NCI-H187 (cell line): ENCODE measurements at places on chromosomes 2 and 18.

DNA sequence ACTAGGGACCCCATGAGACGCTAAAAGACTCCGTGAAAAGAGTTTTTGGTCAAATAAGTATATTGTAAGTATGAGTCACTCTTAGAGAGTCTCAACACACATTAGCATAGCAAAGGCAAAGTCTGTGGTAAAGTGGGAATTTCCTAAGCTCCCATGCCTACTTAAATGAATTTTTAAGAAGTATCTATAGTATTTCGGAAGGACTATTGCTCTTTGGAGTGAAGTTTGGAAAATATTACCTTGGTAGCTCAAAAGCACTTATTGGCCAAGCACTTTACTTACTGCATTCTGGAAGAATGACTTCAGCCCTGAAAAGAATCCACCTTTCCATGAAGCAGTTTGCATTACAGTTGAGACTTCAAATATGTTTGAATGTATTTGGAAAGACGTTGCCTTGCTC, 57.1 kb downstream of the CAVIN2 start:
- no peak for DNase-seq

GRCh38 chr2:65438137-65438899, 5.9 kb upstream of the SPRED2 start:
- no peak for DNase-seq

- DNase-seq: no peak
These were observed 2.4 kb downstream of the BOK start for GRCh38 chr2:241560883-241561474.

DNA sequence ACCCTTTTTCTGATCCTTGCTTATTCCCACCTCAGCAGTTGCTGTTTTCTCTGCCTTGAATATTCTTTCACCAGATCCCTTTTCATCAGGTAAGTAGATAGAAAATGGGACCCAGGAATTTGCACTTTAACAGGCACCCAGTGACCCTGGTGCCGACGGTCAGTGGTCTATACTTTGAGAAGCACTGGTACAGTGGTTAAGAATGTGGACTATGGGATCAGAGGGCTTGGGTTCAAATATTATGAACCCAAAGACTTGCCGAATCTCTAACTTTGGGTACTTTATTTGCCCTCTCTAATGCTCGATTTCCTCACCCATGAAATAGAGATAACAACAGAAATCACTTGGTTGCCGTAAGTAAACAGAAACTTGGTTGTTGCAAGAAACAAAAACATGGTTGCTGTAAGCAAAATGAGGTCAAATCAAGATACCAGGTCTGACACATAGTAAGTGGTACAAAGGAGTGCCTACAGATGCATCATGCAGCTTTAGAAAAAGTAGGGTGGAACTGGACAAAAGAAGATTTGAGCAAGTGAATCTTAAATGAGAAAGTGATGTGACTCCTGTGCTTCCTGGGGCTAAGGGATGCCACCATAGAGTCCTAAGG, 69.5 kb upstream of the GLS start:
- no peak for DNase-seq

DNA sequence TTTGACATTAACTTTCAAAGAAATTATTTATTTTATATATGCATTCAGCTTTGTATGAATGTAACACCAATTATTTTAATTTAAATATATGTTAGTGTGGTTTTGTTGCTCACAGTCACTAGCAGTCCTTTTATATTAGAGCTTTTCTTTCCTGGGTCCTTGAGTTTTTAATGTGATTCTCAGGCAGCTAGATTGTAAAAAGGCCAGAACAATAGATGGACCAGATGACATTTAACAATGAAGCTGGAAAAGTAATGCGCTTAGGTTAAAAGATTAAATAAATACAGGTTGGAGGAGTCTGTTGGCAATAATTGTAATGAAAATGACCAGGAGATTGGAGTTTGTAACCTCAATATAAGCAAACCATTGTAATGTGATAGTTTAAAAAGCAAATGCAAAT, 171.1 kb downstream of the FTCDNL1 start:
- DNase-seq: no peak

GRCh38 chr2:34627003-34627402, 1027.9 kb upstream of the FAM98A start:
- no peak for DNase-seq

DNA sequence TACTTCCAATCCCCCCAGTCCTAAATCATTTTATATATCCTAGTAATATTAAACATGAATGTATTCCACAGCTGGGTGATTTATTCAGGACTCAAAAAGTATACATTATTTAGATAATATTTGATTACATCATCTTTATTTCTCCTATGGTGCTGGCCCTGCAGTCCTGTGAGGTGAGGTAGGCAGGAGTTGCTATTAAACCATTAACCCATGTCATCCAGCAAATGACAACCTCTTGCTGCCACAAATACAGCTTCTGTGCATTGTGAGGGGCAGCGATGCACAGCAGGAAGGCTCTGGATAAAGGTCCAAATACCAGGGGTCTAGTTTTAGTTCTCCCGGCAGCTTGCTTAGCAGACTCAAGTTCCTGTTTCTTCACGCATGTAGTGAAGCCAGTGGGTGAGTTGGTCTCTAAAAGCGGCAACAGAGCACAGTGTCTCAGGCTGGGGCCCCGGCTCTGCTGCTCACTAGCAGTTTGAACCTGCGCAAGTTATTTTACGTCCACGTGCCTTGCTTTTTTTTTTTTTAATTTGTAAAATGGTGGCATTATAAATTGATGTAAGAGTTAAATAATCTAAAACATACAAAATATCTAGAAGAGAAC, 36.1 kb downstream of the INSIG2 start:
- no peak for DNase-seq

DNA sequence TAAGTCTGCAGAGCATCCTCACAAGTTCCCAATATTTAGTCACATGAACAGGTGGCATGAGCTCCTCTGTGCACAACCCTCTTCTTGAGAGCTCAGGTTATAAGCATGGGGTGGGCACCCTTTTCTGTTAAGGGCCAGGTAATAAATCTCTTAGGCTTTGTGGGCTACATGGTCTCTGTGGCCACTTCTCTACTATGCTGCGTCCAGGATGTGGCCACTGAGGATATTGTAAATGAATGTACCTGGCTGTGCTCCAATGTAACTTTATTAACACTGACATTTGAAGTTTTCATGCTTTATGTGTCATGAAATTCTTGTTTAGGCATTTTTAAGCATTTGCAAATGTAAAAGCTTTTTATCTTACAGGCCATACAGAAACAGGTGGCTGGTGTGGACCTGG, 116.8 kb upstream of the ST6GAL2 start:
- no peak for DNase-seq

- DNase-seq: peak; percentile 19
These were observed 138.3 kb upstream of the CYP1B1 start for GRCh38 chr2:38214209-38214717.

GRCh38 chr2:73285159-73285739, 971 bp upstream of the FBXO41 start:
- no peak for DNase-seq

- no peak for DNase-seq
These were observed 477.5 kb downstream of the DPP10 start for GRCh38 chr2:114919985-114920384.

- DNase-seq: no peak
These were observed 19.5 kb downstream of the NXPH2 start for GRCh38 chr2:138760676-138761075.

DNA sequence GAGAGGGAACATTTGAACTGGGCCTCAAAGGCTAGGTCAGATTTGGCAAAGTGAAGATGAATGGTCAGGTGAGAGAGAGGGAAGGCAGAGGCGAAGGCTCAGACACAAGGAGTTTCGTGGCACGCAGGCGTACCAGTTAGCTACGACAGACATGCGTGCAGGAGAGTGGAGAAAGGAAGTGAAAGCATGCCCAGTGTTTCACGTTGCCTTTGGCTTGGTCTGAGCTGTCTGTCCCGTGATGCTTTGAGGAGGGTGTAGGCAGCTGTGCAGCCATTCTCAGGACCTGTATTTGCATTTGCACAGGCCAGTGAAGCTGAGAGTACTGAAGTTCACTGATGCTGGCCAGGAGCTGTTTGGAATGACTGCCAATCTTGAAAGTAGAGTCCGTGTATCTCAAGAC, 69.5 kb downstream of the HNRNPLL start:
- no peak for DNase-seq

DNA sequence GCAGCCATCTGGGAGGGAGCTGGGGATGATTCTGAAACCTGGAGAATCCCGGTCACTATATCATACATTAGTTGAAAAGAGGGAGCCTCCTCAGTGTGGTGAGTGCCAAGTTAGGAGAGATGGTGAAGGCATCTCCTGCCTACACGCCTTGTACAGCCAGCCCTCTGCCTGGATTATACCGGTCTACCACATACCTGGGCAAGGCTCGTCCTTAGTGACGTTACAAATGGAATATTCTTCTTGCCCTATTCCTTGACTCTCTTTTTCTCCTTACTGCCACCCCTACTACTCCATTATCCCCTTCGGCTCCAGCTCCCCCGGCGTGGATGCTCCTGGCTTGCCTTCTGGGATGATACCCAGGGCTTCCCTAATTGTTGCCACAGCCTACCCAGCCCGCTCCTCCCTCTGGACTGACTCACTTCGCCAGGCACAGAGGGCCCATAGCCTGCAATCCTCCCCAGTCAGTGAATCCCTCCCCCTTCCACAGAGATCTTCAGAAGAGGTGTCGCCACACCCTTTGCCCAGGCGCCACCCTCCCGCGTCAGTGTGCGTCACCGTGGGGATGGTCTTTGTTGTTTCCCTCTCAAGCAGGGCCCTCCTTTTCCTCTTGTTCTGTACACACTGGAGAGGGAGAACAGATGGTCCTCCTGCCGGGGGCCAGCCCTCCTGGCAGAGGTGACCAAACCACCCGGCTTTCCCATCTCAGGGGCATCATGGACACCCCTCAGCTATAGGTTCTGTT, 115.2 kb upstream of the EPAS1 start:
- no peak for DNase-seq

GRCh38 chr2:222176890-222177289, 121.9 kb downstream of the PAX3 start:
- DNase-seq: no peak

- peak; percentile 90 for DNase-seq
These were observed 25.4 kb upstream of the SLC66A3 start for GRCh38 chr2:11129598-11130449.

DNA sequence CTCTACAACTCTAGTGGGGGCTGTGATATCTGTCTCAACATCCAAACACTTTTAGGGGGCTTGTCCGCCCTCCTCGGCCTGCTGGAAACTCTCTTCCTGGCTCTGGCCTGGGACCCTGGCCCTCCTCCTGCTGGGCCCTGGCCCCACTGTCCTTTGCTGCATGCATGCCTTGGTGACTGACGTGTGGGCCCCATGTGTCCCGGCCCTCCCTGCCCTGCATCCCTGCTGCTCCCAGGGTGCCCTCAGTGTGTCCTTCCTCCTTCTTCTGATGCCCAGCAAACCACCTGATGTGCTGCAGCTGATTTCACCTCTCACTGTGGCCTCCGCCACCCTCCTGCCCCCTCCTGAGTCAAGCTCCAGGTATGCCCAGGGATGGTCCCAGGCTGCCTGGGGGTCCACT, 101.7 kb downstream of the SEPTIN10 start:
- DNase-seq: no peak

GRCh38 chr2:241728627-241729026, 5.8 kb upstream of the D2HGDH start:
- DNase-seq: no peak

DNA sequence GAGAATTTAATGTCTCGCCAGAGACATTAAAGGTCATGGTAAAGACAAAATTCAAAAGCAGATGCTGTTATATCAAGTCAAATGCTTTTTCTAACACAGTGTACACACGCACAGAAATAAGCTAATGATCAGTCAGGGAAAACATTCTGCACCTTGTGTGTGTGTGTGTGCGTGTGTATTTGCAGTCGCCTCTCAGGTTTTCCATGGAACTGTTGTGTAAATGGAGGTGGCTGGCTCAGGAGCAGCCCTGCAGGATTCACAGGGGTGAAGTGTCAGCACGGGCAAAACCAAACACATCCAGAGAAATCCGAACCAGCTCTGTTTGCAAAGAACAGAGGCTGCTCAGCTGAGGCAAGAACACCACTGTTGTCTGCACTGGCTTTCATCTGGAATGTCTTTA, 76.2 kb upstream of the YWHAQ start:
- no peak for DNase-seq

DNA sequence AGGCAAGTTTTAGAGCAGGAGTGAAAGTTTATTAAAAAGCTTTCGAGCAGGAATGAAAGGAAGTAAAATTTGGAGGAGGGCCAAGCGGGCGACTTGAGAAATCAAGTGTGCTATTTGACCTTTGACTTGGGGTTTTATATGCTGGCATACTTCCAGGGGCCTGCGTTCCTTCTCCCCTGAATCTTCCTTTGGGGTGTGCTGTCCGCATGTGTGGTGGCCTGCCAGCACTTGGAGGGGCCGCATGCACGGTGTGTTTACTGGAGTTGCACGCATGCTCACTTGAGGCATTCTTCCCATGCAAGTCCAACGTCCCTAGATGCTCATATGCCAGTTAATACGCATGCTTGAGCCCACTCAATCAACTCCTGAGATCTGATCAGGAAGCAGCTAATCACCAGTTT, 78.3 kb upstream of the MAP4K4 start:
- DNase-seq: no peak

DNA sequence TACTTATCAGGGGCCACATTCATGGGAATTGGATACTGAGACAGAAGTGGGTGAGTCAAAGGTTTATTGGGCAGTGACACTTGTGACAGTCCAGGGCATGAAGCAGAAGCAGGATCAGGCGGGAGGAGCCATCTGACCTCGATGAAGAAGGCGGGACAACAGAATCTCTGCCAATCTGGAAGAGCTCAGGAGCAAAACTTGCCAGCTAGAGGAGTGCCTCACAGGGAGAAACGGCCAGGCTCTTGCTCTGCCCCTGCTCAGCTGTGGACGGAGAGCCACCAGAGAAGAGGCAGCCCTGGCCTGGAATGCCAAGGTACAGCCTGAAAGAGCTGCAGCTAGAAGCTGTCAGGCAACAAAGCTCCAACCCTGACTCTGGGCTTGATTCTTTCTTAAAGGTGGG, 16.9 kb downstream of the DAW1 start:
- no peak for DNase-seq

DNA sequence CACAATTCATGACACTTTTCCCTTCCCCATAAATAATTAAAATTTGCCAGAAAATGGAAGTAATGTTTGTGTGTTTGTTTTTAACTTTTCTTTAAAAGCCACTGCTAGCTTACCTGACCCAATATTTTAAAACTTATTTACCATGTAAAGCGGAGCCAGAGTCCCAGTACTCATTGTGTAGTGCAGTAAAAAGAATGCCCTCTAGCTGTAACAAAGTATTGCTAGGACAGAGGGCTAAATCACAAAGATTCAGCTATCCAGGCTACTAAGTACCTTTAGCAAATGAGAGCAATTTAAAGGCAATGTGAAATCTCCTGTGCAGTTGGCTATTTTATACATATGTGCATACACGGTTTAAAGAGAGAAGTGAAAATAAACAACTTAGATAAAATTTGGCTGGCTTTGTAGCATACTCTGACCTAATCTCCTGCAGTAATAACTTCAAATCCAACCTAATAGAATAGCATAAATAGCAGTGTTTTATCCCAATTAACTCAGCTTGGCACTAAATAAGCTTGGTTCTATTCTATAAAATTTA, 997.4 kb upstream of the PIK3C3 start:
- DNase-seq: no peak

- no peak for DNase-seq
These were observed 54.2 kb upstream of the POMC start for GRCh38 chr2:25222477-25223121.
